ENCODE measurements at places on chromosomes 11 and 22.

DNA sequence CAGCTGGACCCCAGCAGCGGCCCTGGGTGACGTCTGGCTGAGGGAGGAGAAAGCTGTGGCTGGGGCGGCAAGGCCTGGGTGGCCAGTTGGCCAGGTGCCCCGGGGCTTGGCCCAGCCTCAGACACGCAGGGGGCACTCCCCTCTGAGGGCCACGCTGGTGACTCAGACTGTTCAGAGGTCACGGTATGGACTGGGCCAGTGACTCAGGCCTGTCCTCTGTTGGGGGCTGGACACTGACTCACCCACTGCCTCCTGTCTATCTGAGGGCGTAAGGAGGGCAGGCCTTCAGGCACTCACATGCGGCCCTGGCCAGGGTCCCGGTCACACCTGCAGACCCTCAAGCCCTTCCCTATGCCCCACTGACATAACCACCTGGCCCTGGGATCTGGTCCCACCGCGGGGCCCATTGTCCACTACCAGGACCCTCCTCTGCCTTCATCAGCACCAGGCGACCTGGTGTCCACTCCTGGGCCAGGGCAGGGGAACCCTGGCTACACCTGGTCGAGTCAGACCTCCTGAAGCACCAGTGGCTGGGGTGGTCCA, 3.7 kb upstream of the MUC5AC start:
- no peak for DNase-seq

- no peak for DNase-seq
These were observed 11.1 kb upstream of the LDLRAD3 start for GRCh38 chr11:35932681-35933319.

DNA sequence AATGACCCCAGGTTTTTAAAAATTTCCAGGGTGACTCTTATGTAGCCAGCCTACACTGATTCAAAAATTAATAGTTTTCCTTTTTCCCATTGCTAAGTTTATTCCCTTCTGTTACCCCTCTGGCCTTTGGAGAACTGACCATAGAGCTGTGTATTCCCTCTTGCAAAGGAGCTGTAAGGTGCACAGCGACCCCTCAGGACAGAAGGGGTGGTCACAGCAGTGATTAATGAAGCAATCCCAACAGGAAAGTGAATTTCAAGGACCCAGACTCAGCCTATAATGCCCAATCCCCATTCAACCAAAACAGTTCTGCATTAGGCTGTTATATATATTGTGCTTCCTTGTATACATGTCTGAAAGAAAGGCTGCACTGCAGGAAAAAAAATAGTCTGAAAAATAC, 147.1 kb downstream of the WT1 start:
- no peak for DNase-seq

DNA sequence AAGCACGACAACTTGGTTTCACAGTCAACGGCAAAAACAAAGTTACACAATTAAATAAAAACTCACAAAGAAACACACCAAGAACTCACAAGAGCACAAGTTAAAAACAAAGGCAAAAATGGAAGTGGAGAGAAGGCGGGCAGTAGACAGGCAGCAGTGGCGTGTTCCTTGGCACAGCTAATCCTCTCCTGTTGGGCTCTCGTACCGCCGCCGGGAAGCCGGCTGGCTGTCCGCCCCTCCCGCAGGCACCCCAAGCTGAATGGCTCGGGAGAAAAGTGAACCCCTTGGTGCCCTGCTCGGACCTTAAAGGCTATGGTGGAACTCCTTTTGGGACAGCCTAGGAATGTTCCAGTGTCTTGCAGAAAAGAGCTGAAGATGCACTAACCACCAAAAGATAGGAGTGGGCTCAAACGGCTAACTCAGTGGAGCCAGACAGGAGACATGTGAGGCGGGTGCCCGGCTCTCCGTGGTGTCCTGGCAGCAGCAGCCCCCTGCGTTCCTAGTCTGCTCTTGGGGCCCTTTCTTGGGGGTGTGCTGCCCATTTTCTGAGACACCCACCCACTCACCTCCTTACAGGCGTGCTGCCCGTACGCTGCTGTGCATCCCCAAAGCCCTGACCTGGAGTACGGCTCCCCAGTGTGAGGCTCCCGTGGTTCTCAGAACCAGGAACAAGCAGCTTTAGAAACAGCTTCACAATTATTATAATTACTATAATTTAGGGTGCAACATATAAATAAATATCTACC, 86.1 kb upstream of the BID start:
- no peak for DNase-seq

DNA sequence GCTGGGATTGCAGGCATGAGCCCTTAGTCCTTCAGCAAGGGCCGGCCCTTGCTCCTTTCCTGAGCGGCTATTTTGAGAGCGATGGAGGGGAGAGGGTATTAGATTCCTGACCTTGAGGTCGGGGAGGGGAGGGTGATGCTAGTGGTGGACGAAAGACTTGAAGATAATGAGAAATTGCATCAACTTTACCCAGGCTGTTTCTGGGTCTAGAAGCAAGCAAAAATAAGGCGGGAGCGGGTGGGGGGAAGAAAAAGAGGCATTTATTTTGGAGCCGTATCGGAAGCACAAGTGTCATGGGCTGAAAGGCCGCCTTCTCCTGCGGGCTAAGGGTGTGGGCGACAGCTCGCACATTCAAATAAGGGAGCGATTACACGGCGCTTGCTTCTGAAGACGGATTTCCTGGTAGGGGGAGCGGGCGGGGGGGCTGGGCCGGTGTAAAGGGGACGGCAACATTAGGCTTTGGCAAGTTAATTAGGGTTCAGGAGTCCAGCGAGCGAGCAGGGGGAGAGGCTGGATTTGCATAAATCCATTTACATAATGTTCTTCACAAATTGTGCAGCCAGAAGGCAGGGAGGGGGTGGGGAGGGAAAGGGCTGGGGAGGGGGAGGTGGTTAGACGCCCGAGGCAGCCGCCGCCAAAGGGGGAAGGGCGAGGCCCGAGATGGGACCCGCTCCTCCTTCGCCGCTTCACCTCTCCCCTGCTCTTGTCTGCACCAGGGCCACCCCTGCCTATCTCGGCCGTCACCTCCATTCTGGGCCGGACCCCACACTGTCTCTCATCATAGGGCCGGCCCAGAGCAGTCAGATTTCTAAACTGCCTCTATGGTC, 245.9 kb downstream of the MIAT start:
- DNase-seq, result no peak

- DNase-seq, result no peak
These were observed 515.9 kb downstream of the JRKL start for GRCh38 chr11:96905663-96906062.
